ENCODE measurements at places on chromosomes 16 and 17.

DNA sequence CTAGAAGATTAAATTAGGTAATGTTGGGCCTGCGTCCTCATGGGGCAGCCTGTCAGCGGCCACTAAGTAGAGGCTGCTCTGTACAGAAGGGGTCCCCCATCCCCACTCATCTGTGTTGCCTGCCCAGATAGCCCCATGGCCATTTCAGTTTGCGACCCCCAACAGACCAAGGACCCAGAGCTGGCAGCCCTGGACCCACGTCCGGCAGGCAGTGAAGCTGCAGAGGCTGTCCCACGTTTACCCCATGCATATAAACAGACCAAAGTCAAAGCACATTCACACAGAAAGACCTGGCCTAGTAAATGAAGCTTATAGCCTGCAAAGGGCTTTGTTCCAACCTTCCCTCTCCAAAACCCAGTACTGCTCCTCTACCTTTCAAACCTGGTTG, 4.6 kb downstream of the PDF start:
- no peak for DNase-seq

- DNase-seq = no peak
These were observed 17.2 kb downstream of the C16orf86 start for GRCh38 chr16:67683767-67684166.

GRCh38 chr17:48954300-48954755, 9.7 kb upstream of the SNF8 start:
- DNase-seq = no peak

DNA sequence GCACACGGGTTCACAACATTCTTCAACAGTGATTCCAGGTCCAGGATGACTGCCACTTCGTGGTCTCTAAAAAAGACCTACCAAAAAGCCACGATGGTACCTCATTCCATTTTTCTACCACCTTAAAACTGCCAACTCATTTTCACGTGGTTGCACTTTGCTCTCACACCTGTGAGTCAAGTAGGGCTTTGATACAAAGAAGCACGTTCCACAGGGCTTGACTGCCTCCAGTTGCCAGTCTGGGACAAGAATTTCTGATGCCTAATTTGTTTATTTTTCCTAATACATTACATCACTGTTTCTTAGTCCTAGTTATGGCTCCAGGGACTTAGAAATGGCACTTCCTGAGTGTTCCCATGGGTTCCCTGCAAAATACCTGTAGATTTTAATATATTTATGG, 911.6 kb upstream of the EEF2KMT start:
- no peak for DNase-seq

DNA sequence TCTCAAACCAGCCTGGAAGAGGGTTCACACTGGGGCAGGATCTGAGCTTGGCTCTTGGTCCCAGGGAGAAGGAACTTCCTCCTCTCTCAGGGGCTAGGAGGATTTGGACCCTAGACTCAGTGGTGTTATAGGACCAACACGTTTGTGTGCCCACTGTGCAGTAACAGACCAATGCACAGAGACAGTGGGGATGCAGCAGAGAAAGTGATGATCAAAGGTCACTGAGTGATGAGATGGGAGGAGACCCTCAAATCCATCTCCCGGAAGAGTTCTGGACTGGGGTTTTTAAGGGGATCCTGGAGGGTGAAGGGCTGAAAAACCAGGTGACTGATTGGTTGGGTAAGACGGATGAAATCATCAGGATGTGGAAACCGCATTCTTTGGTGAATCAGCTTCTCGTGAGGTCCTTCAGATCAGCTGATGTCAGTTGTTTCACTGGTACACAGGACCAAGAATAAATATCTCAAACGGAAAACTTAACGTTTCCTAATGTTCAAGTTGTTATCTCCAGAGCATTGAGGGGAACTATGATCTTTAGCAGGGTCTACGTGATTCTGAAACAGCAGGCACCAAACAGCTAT, 3.3 kb upstream of the VAC14 start:
- DNase-seq = no peak

Measured in amygdala (tissue), 56 donors.